NCI-H510A (cell line): ENCODE measurements at places on chromosomes 7 and 10.

- peak; percentile 54 for DNase-seq
Measured at GRCh38 chr10:99733366-99733765, 1.3 kb downstream of the CUTC start.

GRCh38 chr10:31683682-31684081 is 244.9 kb downstream of the ARHGAP12 start:
- no peak for DNase-seq

- DNase-seq: no peak
Measured at GRCh38 chr7:30448461-30449189, 30.0 kb downstream of the NOD1 start.

- DNase-seq: no peak
Measured at GRCh38 chr10:102334101-102334500, 61.4 kb upstream of the NFKB2 start.

GRCh38 chr10:54139819-54140428 is 661.1 kb downstream of the PCDH15 start:
- DNase-seq: no peak

- no peak for DNase-seq
Measured at GRCh38 chr7:2856388-2857169, 12.5 kb upstream of the GNA12 start.

DNA sequence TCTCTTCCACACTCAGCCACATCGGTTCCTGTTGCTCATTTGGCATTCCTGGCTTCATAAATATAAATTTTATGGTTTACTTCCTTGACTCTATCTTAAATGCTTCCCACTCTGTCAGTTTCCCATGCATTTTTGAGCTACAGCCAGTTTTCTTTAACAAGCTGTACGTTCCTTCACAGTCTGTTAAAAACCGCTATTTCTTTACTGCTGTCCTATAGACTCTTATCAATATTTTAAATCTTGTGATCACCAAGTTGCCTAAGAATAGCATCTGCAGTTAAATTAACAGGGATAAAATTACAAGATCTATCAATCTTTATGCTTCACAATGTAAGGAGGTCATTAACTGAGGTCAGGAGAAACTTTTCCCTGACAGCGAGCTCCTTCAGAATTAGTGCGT is 103.1 kb upstream of the RHOBTB1 start:
- DNase-seq: no peak

GRCh38 chr10:71332466-71332865 is 13.4 kb downstream of the SLC29A3 start:
- DNase-seq: no peak

GRCh38 chr10:17409170-17409733 is 45.1 kb downstream of the ST8SIA6 start:
- DNase-seq: no peak

- no peak for DNase-seq
Measured at GRCh38 chr7:102077081-102077480, 209.6 kb upstream of the SH2B2 start.

DNA sequence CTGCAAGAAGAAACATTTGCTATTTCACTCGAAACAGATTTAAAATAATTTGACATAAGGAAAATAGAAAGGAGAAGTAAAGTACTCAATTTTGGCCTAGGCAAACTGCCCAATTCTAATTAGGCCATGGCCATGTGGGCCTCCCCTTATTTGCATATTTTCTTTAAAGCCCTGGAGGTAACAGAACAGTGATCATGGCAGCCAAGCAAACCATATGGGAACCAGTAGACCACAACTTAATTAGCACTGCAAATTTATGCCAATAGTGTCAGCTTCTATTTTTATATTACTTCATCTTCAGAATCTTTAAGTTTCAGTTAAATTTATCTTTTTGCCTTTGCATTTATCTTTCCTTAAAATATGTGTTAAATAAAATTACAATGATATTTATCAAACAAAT is 63.3 kb upstream of the THSD7A start:
- DNase-seq: no peak

DNA sequence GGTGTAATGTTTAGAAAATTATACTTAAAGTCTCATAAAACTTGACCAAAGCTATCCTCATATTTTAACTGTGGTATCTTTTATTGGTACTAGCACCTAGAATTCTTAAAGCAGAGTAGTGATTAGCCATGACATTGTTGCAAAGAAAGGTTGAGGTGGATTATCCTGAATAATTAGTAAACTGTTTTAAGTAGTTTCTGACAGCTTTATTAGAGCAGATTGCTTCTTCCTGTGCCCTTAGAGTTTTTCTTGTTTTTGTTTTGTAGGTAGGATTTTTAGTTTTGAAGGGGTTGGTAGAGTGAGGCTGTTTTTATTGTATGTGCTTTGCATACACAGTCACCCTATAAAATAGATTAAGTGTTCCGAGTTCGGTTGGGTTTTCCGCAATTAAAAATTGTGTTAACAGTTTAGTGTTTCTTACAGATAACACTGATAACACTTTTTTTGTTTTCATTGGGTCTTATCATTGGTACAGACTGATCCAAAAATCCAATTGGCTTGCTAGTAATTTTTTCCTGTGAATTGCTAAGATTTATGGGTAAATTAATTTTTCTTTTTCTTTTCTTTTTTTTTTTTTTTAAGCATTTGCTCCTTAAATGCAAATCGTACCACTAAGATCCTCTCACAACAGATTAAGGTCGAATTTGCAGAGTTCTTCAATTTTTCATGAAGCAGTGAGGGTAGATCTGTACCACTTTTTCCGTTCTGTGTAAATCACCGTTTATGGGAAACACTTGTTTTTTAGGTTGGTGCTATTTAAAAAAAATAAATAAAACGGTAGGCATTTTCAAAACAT is 2.1 kb upstream of the PBLD start:
- DNase-seq: no peak

- no peak for DNase-seq
Measured at GRCh38 chr7:47413526-47414341, 168.2 kb downstream of the TNS3 start.

DNA sequence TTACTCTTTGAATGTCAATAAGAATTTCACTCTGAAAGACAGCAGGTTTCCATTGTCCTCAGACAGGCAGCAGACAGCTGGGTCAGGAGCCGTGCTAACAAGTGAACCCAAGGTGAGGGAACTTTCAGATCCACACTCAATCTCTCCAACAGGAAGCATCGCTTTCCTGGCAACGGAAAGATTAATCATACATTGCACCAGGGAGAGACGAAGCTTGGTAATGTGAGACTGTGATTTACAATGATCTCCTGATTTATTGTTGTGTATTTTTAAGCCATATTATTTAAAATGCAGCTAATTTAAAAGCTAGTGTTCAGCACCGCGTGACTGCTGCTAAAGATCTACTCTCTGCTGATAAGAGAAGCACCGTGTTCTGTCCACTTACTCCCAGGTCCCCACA is 17.5 kb upstream of the NOM1 start:
- DNase-seq: no peak

DNA sequence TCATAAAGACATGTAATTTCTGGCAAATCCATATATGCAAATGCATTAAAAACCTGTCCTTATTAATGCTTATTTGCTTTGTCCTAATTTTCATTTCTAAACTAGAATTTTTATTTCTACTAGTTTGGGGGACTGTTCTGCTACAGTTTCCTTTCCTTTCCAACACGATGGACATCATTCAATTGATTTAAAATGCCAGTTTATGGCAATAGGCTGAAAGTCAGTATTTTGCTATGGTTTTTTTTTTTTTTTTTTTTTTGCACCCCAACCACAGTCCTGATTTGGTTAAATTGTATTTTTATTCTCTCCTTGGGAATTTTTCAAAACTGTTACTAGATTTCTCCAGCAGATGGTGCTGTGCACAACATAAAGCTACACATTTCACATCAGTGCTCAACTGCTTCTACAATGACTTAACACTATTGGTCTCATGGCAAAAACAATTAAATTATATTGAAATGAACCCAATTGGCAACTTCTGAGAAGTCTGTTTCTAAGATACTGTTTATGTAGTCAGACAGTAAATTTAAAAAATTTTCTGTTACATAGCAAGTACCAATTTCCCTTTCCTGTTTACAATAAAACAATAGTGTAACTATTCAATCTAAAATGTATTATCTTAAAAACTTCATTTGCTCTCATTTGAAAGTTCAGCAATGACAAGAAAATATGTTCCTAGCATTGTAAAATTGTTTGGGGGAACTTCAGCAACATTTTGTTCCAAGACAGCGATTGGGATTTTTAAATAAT is 193.8 kb upstream of the CCDC6 start:
- no peak for DNase-seq

GRCh38 chr7:26078437-26079336 is 73.3 kb upstream of the NFE2L3 start:
- peak; percentile 64 for DNase-seq
